KG1 (cell line): ENCODE measurements at places on chromosomes 5 and 9.

DNA sequence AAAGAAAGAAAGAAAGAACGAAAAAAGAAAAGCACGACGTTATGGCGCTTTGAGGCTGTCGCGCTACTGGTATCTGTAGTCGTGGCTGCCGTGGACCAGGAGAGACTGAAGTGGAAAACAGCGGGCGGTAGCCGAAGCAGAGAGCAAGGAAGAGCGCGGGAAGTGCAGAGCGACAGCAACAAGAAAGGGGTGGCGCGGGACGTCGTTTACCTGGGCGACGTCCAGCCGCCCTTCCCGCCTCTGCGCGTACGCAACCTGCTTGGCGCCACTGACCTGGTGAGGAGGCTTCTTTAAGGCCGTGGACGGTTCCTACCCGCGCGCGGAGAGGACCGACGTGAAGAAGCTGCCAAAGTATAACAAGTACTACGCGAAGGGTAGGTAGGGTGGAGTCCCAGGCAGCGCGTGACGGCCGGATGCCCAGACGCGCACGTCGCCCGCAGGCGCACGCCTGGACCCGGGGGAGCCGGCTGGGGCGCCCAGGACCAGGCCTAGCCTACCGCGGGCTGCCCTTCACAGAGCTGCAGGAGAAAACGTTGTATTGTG is 15.4 kb downstream of the CCL28 start:
- DNase-seq: peak; percentile 23

DNA sequence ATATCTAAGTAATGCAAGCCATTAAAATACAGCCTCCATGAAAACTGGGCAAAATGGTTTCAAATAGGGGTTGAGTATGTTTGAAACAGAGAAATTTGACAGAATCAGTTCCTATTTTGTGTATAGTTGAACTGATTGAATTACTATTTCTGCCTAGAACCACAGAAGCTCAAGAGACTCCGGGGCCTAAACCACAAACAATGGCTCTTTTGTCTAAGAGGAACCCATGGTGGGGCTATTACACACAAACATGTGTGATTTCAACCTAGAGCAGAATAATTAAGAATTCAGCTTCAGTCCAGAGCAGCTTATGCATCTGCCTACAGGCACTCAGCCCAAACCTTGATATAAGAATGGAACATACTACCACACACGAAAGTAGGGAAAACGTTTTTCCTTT is 171.2 kb upstream of the MPDZ start:
- DNase-seq: no peak

- no peak for DNase-seq
These were observed 233.4 kb upstream of the ITGA1 start for GRCh38 chr5:52554293-52554692.

- DNase-seq: no peak
These were observed 7.0 kb upstream of the RASGEF1C start for GRCh38 chr5:180215783-180216630.

GRCh38 chr5:15711892-15712291 is 211.9 kb downstream of the FBXL7 start:
- DNase-seq: no peak

DNA sequence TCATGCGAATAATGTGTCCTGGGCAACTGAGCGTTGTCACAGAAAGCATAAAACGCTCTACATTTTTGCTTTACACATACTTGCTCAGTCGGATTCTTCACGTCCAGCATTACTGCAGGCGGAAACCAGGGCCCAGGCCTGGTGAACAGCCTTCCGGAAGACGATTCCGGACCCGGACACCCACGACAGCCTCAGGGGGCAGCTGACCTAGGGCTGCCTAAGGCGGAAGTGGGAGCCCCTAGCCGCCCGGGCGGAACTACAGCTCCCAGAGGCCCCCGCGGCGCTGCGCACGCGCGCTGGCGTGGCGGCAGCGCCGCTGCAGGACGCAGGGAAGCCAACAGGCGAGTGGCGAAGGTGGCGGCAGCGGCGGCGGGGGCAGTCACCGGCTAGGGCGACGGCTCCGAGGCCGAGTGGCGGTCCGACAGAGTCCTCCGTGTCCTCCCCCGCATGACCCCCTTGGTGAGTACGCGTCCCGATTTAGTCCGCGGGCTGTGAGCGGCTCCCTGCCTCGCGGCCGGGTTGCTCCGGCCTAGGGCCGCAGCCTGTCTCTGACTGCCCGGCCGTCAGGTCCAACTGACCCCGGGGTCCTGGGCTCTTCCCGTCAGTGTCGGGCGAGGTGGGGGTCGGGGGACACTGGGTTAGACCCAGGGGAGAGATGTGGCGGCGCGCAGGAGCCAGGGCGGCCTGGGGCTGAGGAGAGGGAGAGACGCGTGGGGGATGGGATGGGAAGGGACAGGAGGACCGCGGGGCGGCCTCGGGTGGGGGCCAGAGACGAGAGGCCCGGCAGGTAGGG is at the start of gene GAPVD1:
Gene GAPVD1 (plus strand): TSS at position 326 of the 793 bp plus-strand sequence. CDS start 37,096 bp downstream, outside the sequence.
- peak; percentile 83 for DNase-seq
